Hepatocyte (in vitro differentiated cells): ENCODE measurements at places on chromosomes 2 and 18. TPM values are rescaled to one million over a fixed set of nuclear protein-coding genes. Genes with fewer than 3 reads are reported as not detected.

DNA sequence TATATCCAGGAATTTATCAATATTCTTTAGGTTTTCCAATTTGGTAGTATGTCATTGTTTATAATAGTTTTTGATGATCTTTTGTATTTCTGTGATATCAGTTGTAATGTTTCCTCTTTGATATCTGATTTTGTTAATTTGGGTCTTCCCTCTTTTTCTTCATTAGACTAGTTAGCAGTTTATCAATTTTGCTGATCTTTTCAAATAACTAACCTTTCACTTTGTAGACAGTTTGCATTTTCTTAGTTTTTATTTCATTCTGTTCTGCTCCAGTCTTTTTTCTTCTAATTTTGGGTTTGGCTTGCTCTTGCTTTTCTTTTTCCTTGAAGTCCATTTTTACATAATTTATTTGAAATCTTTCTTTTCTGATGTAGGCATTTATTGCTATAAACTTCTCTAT, 824.4 kb downstream of the LRP1B start:
- DNase-seq = no peak

DNA sequence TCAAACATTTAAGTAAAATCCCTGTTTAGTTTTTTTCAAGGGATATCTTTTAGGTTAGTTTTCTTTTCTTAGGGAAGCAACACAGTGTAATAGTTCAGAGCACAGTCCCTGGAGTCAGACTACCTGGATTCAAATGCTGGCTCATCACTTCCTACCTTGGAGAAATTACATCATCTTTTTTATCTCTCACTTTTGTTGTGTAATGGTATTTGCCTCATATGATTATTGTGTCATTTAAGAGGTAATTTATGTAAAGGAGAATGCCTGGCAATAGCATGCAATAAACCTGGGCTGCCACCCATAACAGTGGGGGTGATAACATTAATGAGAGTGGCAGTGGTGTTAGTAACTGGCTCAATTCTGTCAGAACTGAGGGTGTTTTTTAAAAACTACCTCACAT, 26.3 kb downstream of the ERLEC1 start:
- peak; percentile 32 for DNase-seq

Gene CROCC2
- 0.10 and 0.20 TPM in 2 replicates for total RNA-seq

GRCh38 chr18:56067214-56067894, 479.4 kb upstream of the TCF4 start:
- DNase-seq = no peak

DNA sequence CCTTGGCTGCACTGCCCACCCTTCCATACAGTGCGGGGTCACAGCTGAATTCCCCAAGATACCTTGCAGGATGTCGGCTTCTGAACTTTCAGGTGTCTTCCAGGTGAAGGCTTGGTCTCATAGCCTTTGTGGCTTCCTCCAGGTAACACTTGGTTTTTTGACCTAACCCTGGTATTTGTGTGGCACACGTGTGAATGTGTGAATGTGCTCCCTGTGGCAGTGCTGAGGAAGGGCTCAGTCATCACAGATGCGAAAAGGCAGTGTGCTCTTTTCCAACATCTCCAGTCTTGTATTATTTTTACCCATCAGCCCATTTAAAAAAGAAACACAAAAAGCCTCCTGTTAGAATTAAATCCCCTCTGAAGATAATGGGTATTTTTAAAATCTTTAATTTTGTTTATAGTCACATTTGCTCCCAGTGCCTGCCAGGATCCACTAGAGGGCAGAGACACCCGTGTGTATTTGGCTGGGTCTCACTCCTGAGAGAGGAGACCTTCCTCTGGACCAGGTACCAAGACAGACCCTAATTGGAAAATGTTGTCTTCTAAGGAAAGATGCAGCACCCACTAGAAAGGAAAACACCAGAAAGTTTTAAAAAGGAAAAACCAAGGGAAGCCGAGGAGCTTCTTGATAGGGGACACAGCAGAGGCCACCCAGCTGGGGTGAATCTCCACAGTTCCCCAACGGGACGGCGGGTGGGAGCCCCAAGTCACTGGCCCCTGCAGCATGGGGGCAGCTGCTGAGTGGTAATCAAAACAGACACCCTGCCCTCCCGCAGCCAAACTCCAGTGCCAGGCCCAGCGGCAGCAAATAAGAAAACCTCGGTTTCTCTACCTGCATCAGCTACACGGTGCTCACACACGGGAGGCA, 27.7 kb downstream of the FAM110C start:
- DNase-seq = no peak

- no peak for DNase-seq
Measured at GRCh38 chr2:104050656-104051242, 803.2 kb upstream of the POU3F3 start.

Gene NTSR2
- not detected in 2 replicates for total RNA-seq

DNA sequence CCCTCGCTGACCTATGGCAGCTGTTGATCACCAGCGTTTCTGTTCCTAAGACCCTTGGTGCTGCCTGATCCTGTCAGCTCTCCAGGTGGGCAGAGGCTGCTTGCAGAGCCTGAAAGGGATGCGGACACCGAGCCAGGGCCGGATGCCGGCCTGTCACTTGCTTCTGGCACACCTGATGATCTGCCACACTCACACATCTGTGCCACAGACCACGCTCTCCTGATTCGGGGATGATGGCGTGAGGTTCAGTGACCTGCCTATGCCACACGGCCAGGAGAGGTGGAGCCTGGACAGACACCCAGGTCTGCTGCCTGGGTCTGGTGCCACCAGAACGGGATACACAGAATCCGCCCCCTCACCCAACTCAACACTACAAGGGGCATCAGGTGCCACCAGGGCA, 129.4 kb upstream of the GLI2 start:
- DNase-seq = no peak

DNA sequence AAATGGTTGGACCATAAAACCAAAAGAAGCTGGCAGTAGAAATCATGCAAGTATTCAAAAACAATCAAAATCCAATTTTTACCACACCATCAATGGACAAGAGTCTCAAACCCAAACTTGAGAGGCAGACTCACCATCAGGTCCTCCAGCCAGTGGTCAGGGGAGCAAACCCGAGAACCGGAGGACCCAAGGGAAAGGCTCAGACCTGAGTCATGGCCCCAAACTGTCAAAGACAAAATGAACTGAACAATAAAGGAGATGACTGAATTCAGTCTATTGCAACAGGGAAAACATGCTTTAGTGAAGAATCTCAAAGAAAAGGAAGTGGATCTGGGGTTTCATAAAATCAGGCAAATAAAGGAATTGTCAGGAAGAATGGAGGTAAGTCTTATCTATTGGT, 150.7 kb upstream of the MGAT5 start:
- no peak for DNase-seq

DNA sequence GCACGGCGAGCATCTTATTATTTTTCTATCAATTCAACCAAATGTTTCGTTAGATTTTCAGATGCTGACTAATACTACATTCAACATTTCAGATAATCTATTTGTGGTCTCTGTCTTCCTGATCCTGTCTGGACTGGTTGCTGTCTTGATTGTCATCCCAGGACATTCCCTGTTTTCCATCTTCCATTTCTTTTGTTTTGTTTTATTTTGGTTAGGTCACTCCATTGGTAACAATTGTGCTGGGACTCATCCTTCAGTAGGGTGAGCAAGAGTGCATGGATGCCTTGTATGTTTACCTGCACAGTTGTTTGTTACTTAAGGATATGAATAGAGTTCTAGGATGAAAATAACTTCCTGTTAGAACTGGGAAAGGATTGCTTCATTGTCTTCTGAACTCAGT, 55.9 kb upstream of the ACYP2 start:
- DNase-seq = no peak
